ENCODE measurements at places on chromosomes 4 and X.

DNA sequence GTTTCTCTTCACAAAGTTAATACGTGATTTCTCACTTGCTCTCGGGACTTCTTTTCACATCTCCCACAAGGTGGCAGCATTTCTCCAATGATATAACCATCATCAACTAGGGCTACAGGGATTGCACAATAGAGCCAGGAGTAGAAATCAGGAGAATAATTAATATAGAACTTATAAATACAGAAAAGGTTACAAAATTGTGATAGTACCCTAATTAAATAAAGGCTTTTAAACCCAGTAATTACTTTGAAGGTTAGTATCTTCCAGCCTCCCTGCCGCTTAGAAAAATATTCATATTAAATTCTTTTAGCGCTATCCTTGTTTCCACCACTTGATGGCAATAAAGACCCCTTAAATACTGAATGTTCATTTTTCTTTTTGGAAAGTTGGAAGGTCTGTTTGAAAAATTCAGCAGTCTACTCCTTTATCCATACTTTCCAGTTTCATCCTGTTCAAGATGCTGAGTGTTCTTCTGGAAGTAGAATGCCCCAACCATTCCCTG, 65.8 kb downstream of the RASGEF1B start:
- DNase-seq, result peak; percentile 32

- DNase-seq, result no peak
Measured at GRCh38 chr4:87180767-87181166, 39.7 kb downstream of the KLHL8 start.

DNA sequence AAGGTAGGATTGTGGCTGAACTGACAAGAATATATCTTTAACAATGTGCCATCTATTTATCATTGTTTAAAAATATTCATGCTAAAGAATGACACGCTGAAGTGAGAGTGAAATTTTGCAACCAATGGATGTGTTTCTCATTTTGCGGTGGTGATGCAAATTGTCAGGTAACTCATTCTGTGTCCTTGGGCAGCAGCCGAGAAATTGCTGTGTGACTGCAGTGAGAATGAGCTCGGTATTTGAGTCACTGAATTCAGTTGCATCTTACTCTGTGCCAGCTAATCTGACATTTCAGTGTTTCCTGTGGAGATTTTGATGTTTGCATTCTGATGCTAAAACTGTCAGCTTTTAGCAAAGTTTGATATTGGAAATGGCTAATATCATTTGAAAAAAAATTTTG, 28.1 kb downstream of the MCUB start:
- no peak for DNase-seq

- no peak for DNase-seq
Measured at GRCh38 chrX:10178866-10179463, 22.2 kb downstream of the CLCN4 start.

- no peak for DNase-seq
Measured at GRCh38 chr4:54700986-54701385, 43.2 kb downstream of the KIT start.

- DNase-seq, result no peak
Measured at GRCh38 chr4:92580816-92581215, 277.1 kb downstream of the GRID2 start.

GRCh38 chr4:105461221-105461620, 12.6 kb downstream of the PPA2 start:
- no peak for DNase-seq

- no peak for DNase-seq
Measured at GRCh38 chr4:1489639-1489995, 83.4 kb upstream of the NKX1-1 start.

DNA sequence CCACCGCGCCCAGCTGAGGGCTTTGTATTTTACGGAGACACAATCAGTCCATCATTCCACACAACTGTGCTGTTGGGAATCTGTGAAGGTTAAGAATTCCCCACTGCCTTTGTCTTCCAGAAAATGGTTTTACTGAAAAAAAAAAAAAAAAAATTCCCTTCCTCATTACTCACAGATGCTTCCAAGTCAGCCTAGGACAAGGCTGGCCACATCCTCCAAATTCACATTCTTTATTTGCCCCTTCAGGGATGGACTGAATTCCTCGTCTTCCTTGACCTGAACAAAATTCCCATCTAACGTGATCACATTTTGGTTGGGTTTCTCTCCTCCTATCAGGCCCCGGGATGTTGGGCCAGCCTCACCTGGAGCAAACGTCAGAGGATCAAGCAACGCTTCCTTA, 130.3 kb downstream of the DHRSX start:
- no peak for DNase-seq

DNA sequence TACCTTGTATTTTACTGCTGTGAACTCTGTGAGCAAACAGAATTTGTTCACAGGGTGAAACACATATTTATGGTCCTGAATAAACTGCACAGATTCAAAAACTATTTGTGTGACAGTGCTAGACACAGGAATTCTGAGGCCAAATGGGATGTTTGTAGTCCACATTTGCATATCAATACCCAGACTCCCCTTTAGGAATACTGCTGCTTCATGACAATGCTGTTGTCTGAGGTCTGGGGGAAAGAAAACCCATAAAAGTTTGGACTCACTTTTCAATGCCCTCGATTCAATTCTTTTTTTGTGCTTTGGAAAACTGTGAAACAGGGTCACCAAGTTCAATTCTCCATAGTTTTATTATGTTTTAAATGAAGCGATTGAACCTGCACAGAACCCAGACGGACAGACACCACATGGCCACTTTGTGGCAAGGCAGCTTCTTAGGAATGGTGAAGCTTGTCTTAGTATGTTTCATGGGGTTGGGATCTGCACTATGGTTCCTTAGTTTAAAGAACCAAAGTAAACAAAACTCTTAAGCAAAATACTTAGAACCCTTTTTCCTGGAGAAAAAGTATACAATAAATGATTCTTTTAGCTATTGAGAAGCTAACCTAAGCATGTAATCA, 92.3 kb upstream of the MAD2L1 start:
- DNase-seq, result no peak

DNA sequence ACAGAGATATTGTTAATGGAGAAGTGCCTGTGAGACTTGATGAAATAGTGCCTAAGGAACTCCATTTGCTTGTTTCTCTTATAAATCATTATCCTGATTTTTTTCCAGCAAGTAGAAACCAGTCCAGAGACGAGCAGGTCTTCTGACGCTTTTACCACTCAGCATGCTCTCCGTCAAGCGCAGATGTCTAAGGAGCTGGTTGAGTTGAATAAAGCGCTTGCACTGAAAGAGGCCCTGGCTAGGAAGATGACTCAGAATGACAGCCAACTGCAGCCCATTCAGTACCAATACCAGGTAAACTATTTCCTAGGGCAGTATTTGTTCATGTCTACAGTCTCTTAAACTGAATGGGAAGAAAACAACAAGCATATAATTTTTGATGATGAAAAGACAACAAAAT, 63.6 kb downstream of the KIF4A start:
- no peak for DNase-seq

- no peak for DNase-seq
Measured at GRCh38 chr4:16256343-16256742, 30.1 kb upstream of the TAPT1 start.

GRCh38 chr4:35541146-35541887, 703.0 kb downstream of the ARAP2 start:
- no peak for DNase-seq

DNA sequence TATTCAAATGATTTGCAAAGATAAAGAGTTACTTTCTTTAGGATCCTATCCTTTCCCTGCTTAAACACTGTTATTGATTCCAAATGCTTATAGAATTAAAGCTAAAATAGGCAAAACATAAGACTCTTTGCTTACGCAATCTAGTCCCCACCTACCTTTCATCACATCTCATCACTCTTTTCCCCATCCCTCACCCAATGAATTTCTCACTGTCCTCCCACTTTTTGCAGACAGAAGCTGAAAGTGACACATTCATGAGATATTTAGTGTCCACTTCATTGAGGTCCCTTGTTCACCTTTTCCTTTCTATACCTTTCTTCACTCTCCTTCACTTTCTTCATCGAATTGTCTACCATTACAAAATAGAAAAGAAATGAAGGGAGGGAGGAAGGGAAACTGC, 424 bp downstream of the SATL1 start:
- DNase-seq, result no peak

- DNase-seq, result no peak
Measured at GRCh38 chr4:14566518-14566917, 435.8 kb upstream of the CPEB2 start.

- DNase-seq, result no peak
Measured at GRCh38 chrX:2903366-2903765, 25.8 kb downstream of the ARSD start.

- DNase-seq, result no peak
Measured at GRCh38 chr4:176668324-176668723, 124.4 kb downstream of the VEGFC start.

GRCh38 chr4:185664481-185664880, 129.2 kb upstream of the PDLIM3 start:
- no peak for DNase-seq
